ENCODE measurements at places on chromosomes 5 and 9. TPM values are rescaled to one million over a fixed set of nuclear protein-coding genes. Genes with fewer than 3 reads are reported as not detected.

DNA sequence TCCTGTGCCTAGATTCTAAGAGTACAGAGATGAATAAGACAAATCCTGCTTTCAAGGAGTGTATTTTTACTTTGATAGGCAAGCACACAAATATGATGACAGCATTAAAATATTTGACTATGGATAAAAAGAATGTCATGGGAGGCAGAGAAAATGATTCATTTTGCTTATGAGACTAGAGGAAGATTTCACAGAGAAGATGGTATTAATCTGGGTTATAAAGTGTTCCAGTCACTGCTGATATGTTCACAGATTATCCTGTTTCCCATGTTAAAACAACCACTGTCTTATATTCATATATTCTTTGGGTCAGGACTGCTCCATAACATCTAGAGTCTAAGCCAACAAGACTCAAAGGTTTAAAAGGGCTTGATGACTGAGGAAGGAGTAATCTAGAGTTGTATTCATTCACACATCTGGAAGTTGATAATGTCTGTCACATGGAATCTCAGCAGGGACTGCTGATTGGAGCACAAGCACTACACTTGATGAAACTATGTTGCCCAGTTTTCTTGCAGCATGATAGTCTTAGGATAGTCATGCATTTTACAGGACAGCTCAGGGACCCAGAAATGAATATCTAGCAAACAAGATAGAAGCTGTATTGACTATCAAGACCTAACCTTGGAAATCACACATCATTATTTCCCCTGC is 79.3 kb downstream of the STARD4 start:
- H3K4me3 ChIP-seq: no peak overlapping the region
- H3K27ac ChIP-seq: no peak overlapping the region
- no peaks in the 10 kb centered on the region for H3K27me3 ChIP-seq
- H3K4me1 ChIP-seq: no peaks in the 10 kb centered on the region
- H3K36me3 ChIP-seq: no peaks in the 10 kb centered on the region
- DNase-seq: no peak

- no peaks in the 10 kb centered on the region for H3K36me3 ChIP-seq
- no peak overlapping the region for H3K4me3 ChIP-seq
- DNase-seq: no peak
- H3K27ac ChIP-seq: no peak overlapping the region
- H3K27me3 ChIP-seq: no peaks in the 10 kb centered on the region
These were observed 259.3 kb downstream of the ROR2 start for GRCh38 chr9:91690540-91691249.

Gene FOXD4L4
- total RNA-seq: 0.26 TPM

GRCh38 chr5:174589599-174589998 is 134.8 kb upstream of the MSX2 start:
- peak overlapping the region; percentile 43 for H3K27ac ChIP-seq
- no peak overlapping the region for H3K4me3 ChIP-seq
- H3K36me3 ChIP-seq: no peaks in the 10 kb centered on the region
- H3K27me3 ChIP-seq: no peaks in the 10 kb centered on the region

DNA sequence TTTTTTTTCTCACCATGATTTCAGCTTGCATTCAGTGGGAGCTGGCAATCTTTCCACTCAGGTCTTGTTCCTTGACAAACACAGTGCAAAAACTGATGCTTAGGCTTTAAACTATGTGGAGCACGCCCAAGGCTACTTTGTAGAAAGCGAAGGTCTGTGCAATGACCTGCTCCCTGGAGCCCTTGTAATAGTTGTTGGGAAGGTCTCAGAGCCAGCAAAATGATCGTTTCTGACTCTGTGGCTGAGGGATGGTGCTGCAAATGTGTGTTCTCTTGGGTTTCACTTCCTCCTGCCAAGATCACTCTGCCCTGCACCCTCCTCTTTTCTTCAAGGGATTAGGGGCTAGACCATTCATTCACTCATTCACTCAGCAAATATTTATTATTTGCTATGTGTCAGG is 249.7 kb upstream of the MAP3K1 start:
- no peaks in the 10 kb centered on the region for H3K36me3 ChIP-seq
- no peaks in the 10 kb centered on the region for H3K4me1 ChIP-seq
- DNase-seq: no peak
- no peaks in the 10 kb centered on the region for H3K27me3 ChIP-seq
- H3K4me3 ChIP-seq: no peak overlapping the region

Gene MYO10
- 67.6 TPM for total RNA-seq

DNA sequence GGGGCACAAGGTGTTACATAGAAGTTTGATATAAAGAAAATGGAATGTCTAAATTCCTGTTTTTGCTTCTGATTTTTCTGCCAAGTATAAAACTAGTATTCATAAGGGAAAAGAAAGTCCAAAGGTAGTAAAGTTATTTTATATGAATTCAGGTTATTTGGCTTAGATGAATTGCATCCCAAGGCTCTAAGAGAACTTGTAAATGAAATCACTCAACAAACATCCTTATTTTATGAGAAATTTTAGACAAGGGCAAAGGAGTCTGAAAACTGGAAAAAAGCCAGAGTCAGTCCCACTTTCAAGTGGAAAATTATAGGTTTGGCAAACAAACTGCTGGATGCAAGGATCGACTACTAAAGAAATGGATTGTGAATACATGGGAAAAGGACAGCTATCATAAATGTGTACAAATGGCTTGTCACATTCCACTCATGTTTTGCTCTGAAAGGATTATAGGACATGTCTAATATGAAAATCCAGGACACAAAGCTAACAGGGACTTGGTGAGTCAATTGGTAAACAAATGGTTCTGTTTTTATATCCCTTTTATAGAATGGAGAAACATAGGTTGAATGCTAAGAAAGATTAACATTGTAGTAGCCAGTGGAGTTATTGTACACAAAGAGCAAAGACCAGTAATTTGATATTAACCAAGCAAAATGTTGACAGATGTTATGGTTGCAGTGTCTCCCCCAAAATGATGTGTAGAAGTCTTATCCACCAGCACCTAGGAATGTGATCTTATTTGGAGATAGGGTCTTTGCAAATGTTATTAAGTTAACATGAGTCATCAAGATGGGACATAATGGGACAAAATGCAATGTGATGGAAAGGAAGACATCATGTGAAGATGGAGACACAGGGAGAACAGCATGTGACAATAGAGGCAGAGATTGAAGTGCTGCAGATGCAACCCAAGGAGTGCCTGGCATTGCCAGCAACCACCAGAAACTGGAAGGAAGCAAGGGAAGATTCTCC is 495.7 kb downstream of the TLE1 start:
- H3K4me1 ChIP-seq: no peaks in the 10 kb centered on the region
- H3K4me3 ChIP-seq: no peak overlapping the region
- no peak for DNase-seq
- no peak overlapping the region for H3K27ac ChIP-seq
- H3K27me3 ChIP-seq: no peaks in the 10 kb centered on the region
- no peaks in the 10 kb centered on the region for H3K36me3 ChIP-seq

GRCh38 chr9:28320616-28321015 is 747.3 kb upstream of the C9orf72 start:
- H3K27ac ChIP-seq: no peak overlapping the region
- no peaks in the 10 kb centered on the region for H3K36me3 ChIP-seq
- H3K4me3 ChIP-seq: no peak overlapping the region

GRCh38 chr5:57676222-57677098 is 193.8 kb upstream of the ACTBL2 start:
- no peaks in the 10 kb centered on the region for H3K27me3 ChIP-seq
- H3K27ac ChIP-seq: no peak overlapping the region
- DNase-seq: no peak
- H3K36me3 ChIP-seq: no peaks in the 10 kb centered on the region

Gene BNIP1
- 13.9 TPM for total RNA-seq

Gene TEX48
- not detected for total RNA-seq

GRCh38 chr9:78745331-78745730 is 448.4 kb downstream of the PSAT1 start:
- no peaks in the 10 kb centered on the region for H3K27me3 ChIP-seq
- no peaks in the 10 kb centered on the region for H3K4me1 ChIP-seq
- H3K27ac ChIP-seq: no peak overlapping the region
- H3K36me3 ChIP-seq: no peaks in the 10 kb centered on the region
- no peak for DNase-seq
- H3K4me3 ChIP-seq: no peak overlapping the region

DNA sequence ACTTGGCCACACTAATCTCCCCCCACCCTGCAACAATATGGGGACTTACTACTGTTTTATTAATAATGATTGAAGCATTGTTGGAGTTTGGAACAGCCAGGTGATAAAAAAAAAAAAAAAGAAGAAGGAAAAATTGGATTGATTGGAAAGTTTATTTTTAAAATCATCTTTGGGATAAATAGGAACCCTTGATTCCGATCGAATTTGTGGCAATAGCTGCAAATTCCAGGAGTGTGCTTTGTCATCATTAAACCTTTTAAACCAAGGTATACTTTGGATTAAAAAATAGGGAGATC is 907 bp upstream of the NR2F1 start:
- peak overlapping the region; percentile 55 for H3K4me3 ChIP-seq
- DNase-seq: no peak
- 0 out of 2 replicates have a peak, but pooled peaks cover 1% of the 10 kb centered on the region for H3K27me3 ChIP-seq
- no peak overlapping the region for H3K27ac ChIP-seq
- no peaks in the 10 kb centered on the region for H3K36me3 ChIP-seq
- H3K4me1 ChIP-seq: peaks cover 7% of the 10 kb centered on the region

- H3K4me1 ChIP-seq: peaks cover 4% of the 10 kb centered on the region
- no peak overlapping the region for H3K4me3 ChIP-seq
- no peak overlapping the region for H3K27ac ChIP-seq
- no peaks in the 10 kb centered on the region for H3K27me3 ChIP-seq
These were observed 2.2 kb upstream of the GNPDA1 start for GRCh38 chr5:142014911-142015584.

Gene INSL4
- not detected for total RNA-seq

GRCh38 chr9:128685636-128686489 is 3.2 kb upstream of the SET start:
- DNase-seq: no peak
- H3K36me3 ChIP-seq: no peaks in the 10 kb centered on the region
- H3K27ac ChIP-seq: peak overlapping the region; percentile 99
- H3K4me3 ChIP-seq: peak overlapping the region; percentile 9

DNA sequence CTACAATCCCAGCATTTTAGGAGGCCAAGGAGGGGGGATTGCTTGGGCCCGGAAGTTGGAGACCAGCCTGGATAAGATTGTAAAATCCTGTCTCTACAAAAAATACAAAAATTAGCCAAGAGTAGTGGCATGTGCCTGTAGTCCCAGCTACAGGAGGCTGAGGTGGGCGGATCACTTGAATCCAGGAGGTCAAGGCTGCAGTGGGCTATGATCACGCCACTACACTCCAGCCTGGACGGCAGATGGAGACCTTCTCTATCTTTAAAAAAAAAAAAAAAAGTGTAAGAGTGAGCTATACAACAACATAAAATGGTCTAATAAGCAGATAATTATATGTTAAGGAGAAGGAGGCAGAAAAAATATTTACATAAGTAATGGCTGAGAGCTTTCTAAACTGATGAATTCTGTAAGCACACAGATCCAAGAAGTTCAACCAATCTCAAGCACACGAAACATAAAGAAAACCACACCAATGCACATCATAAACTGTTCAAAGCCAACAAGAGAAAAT is 23.0 kb downstream of the CDC14B start:
- no peaks in the 10 kb centered on the region for H3K27me3 ChIP-seq
- H3K4me3 ChIP-seq: no peak overlapping the region
- H3K4me1 ChIP-seq: 0 out of 2 replicates have a peak, but pooled peaks cover 4% of the 10 kb centered on the region
- DNase-seq: no peak
- H3K27ac ChIP-seq: peak overlapping the region; percentile 31

DNA sequence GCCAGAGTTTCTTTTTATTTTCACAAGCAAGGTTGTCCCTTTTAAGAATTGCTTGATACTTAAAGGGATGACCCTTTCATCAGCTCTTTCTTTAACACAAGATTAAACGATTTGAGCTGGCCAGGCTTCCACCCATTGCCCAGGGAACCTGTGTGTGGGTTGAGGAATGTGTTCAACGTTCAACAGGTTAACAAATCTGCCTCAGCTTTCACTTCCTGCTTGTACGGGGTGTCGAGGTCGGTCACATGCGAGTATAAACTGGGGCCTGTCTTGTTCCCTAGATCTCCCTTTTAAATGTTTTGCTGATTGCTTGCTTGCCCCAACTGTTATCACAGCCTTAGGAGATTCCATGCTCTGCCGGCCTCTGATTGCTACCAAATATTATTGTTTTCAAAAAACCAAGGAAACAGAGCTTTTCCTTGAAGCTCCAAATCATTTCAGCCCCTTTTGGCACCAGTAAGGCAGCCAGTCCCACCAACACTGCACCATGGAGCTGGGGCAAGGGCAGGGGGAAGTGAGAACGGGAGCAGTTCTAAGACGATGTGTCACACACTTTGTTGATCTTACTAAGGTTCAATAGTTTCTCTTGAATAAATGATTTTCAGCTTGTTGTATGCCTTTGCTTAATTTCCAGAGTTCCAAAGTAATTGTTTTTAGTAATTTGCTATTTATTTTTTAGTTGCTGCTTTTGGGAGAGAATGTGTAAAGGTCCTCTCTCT is 10.7 kb upstream of the CLK4 start:
- no peaks in the 10 kb centered on the region for H3K27me3 ChIP-seq
- no peaks in the 10 kb centered on the region for H3K36me3 ChIP-seq
- no peak overlapping the region for H3K4me3 ChIP-seq
- no peak overlapping the region for H3K27ac ChIP-seq

Gene TPPP
- total RNA-seq: 0.28 TPM

GRCh38 chr9:81234924-81235610 is 454.3 kb downstream of the TLE1 start:
- H3K4me3 ChIP-seq: no peak overlapping the region
- H3K4me1 ChIP-seq: no peaks in the 10 kb centered on the region
- DNase-seq: no peak
- no peaks in the 10 kb centered on the region for H3K36me3 ChIP-seq

DNA sequence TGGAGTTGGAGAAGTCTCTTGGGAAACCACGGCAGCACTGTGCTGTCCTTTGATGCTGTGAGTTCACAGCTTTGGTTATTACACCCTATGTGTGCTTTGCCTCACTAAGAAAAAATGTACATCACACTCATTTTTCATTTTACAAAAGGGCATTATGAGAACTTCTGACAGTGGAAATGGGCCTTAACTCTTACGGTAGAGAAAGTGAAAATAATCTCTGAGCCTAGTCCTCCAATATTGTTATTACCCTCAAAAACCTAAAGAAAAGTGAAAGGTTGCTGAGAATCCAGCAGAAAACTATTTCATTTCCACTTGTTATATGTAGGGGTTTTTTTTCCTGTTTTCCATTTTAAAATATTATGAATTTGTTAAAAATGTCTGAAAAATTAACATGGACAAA is 8.2 kb upstream of the OR13D1 start:
- H3K4me3 ChIP-seq: no peak overlapping the region
- no peak overlapping the region for H3K27ac ChIP-seq
- H3K4me1 ChIP-seq: no peaks in the 10 kb centered on the region

GRCh38 chr5:78064941-78065472 is 229.5 kb downstream of the AP3B1 start:
- H3K36me3 ChIP-seq: no peaks in the 10 kb centered on the region
- no peak overlapping the region for H3K27ac ChIP-seq
- DNase-seq: no peak

Gene PAM
- total RNA-seq: 48.0 TPM

Gene RANBP17
- 31.8 TPM for total RNA-seq

GRCh38 chr9:72533322-72533721 is 11.9 kb downstream of the TMC1 start:
- H3K27ac ChIP-seq: no peak overlapping the region
- H3K36me3 ChIP-seq: no peaks in the 10 kb centered on the region
- no peaks in the 10 kb centered on the region for H3K27me3 ChIP-seq
- no peak overlapping the region for H3K4me3 ChIP-seq
- DNase-seq: no peak
